Muscle of leg (tissue), 16 donors: ENCODE measurements at places on chromosomes 16 and 17. TPM values are rescaled to one million over a fixed set of nuclear protein-coding genes. Genes with fewer than 3 reads are reported as not detected.

DNA sequence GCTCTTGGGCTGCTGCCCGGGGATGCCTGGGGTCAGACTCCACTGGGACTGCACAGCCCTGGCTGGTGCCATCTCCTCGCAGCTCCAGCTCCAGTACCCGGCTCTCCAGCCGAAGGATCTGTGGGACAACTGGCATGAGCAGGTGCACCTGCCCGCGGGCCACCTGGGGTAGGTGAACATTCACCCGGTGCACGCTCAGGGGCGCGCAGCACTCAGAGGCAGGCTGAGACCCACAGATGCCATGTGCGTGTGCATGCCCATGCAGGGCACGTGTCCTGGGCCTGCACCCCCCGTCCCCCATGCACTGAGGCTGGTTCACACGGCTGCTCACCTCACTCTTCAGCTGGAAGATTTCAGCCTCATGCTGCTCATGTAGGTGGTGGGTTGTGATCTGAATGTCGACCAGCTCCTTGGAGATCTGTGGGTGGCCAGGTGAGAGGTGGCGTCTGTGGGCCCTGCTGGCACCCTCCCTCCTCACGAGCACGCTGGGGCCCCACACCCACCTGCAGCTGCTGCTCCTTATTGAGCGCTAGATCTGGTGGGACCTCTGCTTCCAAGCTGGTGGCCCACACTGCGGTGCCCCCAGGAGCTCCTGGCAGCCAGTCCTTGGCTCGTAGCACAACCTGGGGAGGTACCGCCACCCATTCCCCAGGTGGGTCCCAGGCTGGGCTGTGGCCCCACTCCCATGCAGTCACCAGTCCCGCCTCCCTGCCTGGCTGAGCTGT lies 618 bp downstream of the CCDC78 start:
- DNase-seq, result no peak

DNA sequence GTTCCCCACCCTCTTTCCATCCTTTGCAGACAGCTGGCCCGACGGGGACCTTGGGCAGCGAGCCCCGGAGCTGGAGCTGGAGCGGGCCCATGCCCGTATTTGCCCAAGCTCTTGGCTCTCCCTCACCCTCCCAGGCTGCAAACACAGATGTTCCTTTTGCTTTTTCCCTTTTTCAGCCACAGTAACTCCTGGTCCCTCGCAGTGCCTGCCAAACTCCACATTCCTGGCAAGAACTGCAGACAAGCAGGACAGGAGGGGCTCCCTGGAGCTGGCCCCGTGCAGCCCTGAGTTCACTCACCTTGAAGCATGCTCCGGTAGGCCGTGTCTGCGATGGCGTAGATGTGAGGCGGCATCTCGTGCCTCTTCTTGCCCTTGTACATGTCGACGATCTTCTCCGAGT lies 33.9 kb downstream of the MYH11 start:
- DNase-seq, result peak; percentile 85

The TAC4 gene
- polyA plus RNA-seq, result 0.95 TPM

The TBX2 gene
- 8.9 TPM for polyA plus RNA-seq

The PMP22 gene
- polyA plus RNA-seq, result 220 TPM

The KRT15 gene
- not detected for polyA plus RNA-seq

DNA sequence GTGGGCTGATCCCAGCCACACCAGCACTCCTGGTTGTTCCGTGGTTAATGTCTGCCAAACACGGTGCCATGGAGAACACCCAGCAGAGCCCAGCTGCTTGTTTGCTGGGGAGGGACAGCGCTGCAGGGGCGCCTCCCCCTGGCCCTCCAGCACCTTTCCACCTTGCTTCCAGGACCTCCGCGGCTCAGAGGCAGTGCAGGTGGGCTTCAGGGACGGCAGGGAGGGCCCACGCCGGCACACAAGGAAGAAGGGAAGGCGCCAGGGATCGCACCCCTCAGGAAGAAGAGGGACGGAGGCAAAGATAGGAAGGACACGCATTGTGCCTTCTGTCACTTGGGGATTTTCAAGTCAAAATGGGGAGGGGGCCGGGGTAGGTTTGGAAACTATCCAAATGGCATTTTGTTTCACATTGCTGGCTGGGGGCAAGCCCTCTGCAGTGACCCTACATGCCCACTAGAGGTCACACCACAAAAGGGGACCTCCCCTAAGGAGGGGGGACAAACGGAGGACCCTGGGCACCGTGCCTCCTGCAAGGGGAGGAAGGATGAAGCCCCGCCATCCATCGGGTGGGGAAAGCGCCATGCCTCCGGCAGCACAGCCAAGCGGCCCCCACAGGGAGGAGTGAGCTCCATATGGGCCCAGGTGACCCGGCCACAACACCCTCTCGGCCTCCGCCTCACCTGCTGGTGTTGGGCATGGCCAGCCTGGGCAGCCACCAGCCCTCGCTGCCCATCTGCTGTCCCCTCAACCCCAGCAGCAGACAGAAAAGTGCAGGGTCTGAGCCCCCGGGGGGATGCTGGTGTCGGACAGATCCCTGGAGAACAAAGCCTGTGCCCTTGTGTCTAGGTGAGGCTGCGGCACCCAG lies 7.5 kb upstream of the C16orf95 start:
- DNase-seq, result peak; percentile 46

The KRT24 gene
- polyA plus RNA-seq, result not detected

DNA sequence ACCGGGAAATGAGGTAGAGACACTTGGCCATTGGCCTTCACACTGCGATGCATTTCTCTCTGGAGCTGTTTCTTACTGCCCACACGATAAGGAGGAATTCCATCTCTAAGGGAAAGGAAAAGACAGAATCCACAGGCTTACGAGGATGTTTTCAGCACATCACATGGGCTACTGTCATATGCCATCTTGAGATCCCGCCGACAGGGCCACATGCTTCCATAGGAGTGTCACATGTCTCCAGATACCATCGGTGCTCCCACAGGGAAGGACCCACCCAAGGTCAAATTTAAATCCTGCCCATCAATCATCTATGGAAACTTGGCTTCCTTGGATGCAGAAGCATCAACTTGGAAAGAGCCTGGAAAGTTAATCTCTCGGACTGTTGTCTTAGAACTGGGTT lies 20.0 kb downstream of the AXIN2 start:
- no peak for DNase-seq

DNA sequence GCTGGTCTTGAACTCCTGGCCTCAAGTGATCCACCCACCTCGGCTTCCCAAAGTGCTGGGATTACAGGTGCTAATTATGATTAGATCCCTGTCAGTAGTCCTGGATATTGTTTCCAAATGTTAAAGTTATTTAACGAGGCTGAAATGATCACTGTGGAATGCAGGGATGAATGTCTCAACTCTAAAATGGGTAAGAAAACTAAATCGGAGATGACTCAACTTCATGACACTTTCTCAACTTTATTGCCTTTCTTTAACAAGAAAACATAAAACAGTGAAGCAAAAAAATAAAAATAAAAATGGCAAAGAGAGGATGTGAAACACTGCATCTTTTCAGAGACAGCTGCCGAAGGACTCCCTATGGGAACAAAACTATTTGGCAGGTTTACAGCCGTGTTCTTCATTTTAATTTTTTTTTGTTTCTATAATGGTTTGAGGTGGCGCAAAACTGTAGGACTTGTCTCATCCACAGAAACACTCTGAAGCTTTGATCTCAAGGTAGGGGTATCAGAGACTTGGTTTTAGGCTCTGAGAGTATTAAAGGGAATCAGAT lies 382.0 kb downstream of the GRIN2A start:
- DNase-seq, result peak; percentile 38
